ENCODE measurements at places on chromosomes 1 and 21. TPM values are rescaled to one million over a fixed set of nuclear protein-coding genes. Genes with fewer than 3 reads are reported as not detected.

DNA sequence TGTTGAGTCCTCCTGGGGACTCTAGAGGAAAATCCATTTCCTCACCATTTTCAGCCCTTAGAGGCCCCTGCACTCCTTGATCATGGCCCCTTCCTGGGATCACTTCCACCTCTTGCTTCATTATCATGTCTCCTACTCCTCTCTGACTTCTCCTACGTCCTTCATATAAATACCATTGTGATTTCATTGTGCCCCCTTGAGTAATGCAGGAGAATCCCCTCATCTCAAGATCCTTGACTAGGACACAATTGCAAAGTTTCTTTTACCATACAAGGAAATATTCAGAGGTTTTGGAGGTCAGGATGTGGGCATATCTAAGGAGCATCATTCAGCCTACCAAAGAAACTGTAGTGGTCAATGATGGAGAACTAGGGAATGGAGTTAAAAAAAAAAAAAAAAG, 8.8 kb upstream of the GBP6 start:
- DNase-seq = no peak

DNA sequence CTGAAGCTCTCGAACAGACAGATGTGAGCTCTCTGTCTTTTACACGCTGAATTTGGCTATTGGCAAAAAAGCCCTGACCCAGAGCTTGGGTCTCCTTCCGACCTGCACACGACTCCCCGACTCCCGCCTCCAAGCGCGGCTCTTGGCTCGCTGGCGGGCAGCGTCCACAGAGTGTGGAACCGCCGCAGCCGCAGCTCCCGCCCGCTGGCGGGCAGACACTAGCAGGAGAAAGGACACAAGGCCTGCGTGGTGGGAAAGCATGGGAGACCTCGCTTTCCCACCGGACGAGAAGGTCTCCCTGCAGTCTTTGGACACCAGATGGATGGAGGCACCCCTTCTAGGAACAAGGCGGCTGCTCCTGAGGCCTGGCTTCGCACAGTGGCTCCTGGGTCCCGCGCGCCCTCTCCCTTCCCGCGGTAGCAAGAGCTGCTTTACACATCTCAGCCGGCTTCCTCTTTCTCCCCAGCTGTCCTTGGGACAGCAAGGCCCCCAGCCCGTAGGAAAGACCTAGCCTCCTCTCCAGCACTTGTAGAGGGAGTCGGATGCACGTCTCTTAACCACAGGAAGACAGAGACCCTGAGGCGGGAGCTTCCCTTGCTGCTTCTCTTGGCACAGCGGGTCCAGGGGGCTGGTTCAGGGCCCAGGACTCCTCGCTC, 92.1 kb downstream of the PRKAB2 start:
- DNase-seq = no peak

GRCh38 chr1:39063191-39063590, 37.0 kb downstream of the NDUFS5 start:
- peak; percentile 16 for DNase-seq

GRCh38 chr1:88276163-88276562, 407.9 kb upstream of the PKN2 start:
- no peak for DNase-seq

DNA sequence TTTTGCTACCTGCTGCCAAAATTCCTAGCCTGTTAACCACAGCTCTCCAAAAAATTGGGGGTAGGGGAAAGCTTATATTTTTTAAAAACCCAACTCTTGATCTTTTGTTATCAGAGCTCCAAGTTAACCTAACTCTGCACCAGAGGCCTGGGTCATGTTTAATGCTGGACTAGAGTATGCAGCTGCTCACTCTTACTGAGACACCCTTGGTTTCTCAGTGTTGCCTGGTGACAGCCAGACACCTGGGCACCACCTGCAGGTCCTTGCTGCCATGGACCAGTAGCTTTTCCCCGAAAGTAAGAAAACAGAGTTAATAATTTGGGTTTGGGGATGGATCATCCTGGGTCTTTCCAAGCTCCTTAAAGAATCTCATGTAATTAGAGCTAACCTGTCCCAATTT, 30.1 kb downstream of the KCNJ6 start:
- DNase-seq = no peak

GRCh38 chr1:179187043-179187442, 42.4 kb downstream of the ABL2 start:
- no peak for DNase-seq

GRCh38 chr1:203649999-203650836, 23.6 kb downstream of the ATP2B4 start:
- no peak for DNase-seq

DNA sequence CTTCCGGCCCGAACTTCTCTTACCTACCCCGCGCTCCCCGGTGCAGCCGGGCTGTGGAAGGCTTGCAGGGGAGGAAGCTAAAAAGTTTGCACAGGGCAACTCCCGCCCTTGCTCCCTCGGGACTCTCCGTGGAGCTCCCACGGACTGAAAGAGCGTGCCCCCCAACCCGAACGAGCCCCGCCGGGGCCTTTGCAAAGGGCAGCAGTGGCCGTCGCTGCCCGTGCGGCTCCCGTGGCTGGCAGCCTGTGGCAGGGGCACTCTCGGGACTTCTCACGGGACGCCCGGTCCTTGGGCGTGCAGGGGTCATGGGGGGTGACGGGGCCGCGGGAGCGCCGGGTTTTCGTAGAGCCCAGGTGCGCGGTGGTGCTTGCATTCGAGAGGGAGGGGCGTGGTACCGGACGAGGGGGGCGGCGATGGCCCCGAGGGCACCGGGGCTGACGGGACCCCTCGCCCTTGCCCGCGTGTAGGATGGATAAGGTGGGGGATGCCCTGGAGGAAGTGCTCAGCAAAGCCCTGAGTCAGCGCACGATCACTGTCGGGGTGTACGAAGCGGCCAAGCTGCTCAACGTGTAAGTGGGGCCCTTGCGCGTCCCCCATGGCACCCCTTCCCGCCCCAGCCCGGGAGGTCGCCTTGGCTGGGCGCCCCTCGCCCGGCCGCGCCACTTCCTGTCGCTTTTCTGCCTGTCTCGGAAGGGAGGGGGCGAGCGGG, 711 bp downstream of the GADD45A start:
- peak; percentile 91 for DNase-seq

- DNase-seq = no peak
These were observed 58.6 kb upstream of the NBPF3 start for GRCh38 chr1:21381354-21381753.

- no peak for DNase-seq
These were observed 296.8 kb downstream of the TPR start for GRCh38 chr1:186078245-186078644.

DNA sequence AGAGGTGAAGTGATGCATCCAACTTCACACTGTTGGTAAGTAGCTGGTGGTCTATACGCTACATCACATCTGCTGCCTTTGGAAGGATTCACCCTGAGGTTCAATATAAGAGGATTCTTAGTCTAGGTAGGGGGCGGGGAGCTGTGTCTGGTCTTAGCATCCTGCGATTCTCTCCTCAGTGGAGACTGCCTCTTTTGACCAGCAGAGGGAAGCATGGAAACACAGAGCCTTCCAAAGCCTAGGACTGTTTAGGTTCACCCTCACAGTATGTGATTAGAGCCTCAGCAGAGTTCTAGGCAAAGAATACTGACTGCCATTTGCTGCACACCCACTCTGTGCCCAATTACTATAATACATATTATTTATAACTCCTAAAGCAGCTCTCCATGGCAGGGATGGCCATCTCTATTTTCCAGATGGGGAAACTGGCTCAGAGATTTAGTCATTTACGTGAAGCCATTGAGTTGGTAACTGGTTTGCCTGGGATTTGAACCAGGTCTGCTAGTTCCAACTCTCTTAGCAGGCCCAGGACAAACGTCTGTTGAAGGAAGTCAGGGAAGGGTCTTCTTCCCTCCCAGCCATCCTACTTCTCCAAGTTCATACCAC, 28.9 kb upstream of the EFCAB14 start:
- no peak for DNase-seq

DNA sequence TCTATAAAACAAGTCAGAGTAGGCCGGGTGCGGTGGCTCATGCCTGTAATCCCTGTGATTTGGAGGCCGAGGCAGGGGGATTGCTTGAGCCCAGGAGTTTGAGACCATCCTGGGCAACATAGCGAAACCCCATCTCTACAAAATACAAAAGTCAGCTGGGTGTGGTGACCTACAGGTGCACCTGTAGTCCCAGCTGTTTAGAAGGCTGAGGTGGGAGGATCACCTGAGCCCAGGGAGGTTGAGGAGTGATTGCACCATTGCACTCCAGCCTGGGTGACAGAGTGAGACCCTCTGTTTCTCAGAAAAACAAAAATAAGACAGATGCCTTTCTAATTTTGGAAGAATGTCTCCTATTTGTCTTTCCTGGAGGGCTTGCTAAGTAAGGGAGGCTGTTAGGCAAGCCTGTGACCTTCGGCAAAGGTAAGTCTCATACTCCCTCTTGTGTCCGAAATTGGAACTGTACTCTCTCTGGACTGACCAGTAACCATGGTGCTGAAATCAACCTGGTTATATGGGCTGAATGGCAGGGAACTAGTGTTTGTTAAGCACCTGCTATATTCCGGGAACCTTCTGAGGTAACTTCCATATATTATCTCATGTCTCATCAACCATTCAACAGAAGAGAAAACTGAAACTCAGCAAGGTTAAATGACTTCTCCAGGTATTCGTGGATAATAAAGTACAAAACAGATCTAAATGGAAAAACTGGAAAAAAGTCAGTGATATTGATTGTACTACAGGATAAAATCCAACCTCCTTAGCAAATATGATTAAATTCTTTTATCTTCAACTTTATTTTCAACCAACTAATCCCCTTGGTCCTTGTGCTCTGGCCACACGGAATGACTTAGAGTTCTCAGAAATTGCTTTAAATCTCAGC, 11.8 kb upstream of the RAB3B start:
- DNase-seq = peak; percentile 37

GRCh38 chr1:32877211-32878110, 6.7 kb upstream of the FNDC5 start:
- DNase-seq = no peak

DNA sequence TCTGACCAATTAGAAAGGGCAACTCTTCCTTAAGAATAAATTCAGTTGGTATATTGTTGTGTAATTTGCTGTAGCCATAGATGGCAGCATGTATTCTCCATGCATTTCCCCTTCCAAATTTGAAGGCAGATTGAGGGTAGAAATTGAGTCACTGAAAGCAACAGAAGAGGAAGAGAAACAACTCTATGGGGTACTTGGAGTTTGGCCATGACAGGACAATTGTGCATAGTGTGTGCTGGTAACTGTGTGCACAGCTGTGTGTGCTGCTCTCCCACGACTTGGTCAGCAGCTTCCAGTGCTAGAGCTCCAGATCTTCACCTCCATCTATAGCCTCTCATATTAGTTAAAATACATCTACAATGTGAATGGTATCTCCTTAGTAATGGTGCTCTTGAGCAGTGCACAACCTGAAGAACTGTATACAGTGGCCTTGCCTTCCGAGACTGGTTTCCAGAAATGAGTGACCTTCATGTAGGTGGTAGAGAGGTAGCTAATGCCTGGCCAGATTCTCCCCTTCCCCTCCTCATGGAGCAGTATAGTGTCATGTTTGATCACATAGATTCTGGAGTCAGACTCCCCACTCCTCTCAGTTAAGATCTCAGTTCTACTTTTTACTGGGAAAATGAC, 882 bp upstream of the FCAMR start:
- no peak for DNase-seq

GRCh38 chr1:109637446-109637845, 17.8 kb downstream of the AMPD2 start:
- peak; percentile 39 for DNase-seq

GRCh38 chr1:161229896-161230295, 4.0 kb downstream of the TOMM40L start:
- no peak for DNase-seq

GRCh38 chr1:241109039-241109438, 248.0 kb downstream of the RGS7 start:
- no peak for DNase-seq

- DNase-seq = no peak
These were observed 2.0 kb upstream of the TRNP1 start for GRCh38 chr1:26991310-26992116.

GRCh38 chr1:109784551-109785252, 21.0 kb upstream of the EPS8L3 start:
- no peak for DNase-seq

PROK1 gene
- 1.3 TPM for total RNA-seq

ALG14 gene
- 8.1 TPM for total RNA-seq

ASH1L gene
- total RNA-seq = 65.3 TPM

CHRNB2 gene
- total RNA-seq = not detected

RHBG gene
- not detected for total RNA-seq

E2F2 gene
- 0.29 TPM for total RNA-seq

SPRR3 gene
- total RNA-seq = not detected

DMBX1 gene
- total RNA-seq = 0.45 TPM

FOXD3 gene
- not detected for total RNA-seq

SYT14 gene
- total RNA-seq = not detected

RIT1 gene
- 31.8 TPM for total RNA-seq

TRAPPC10 gene
- 44.4 TPM for total RNA-seq

CDKN2C gene
- 33.1 TPM for total RNA-seq

TSSK3 gene
- 1.2 TPM for total RNA-seq

OLIG2 gene
- total RNA-seq = not detected

OXCT2 gene
- 0.87 TPM for total RNA-seq

Measured in mesenteric fat pad (tissue), 1 donor.